Endothelial cell of umbilical vein (primary cell): ENCODE measurements at places on chromosomes 12 and 14. TPM values are rescaled to one million over a fixed set of nuclear protein-coding genes. Genes with fewer than 3 reads are reported as not detected.

KCNJ8 gene
- not detected in 2 replicates for total RNA-seq

TDRD9 gene
- 0.83 and 1.4 TPM in 2 replicates for total RNA-seq

GPX2 gene
- not detected in 2 replicates for total RNA-seq

LGMN gene
- 56.7 and 62.6 TPM in 2 replicates for total RNA-seq

KLHDC1 gene
- total RNA-seq = 1.2 and 1.6 TPM in 2 replicates

AQP6 gene
- not detected in 2 replicates for total RNA-seq

GPRC5A gene
- total RNA-seq = 17.6 and 22.7 TPM in 2 replicates

HOXC12 gene
- total RNA-seq = not detected in 2 replicates

- no peaks in the 10 kb centered on the region for H3K4me1 ChIP-seq
- no peaks in the 10 kb centered on the region for H3K36me3 ChIP-seq
- no peak for DNase-seq
- no peak overlapping the region for H3K27ac ChIP-seq
- no peaks in the 10 kb centered on the region for H3K27me3 ChIP-seq
These were observed 124.0 kb downstream of the BICD1 start for GRCh38 chr12:32230613-32230993.

GRCh38 chr12:52238207-52238840, 5.3 kb downstream of the KRT7 start:
- peaks cover 13% of the 10 kb centered on the region for H3K4me1 ChIP-seq
- no peaks in the 10 kb centered on the region for H3K27me3 ChIP-seq
- no peaks in the 10 kb centered on the region for H3K36me3 ChIP-seq
- H3K4me3 ChIP-seq = no peak overlapping the region
- no peak for DNase-seq

GRCh38 chr12:116093915-116094314, 183.6 kb downstream of the MED13L start:
- no peak overlapping the region for H3K27ac ChIP-seq
- no peaks in the 10 kb centered on the region for H3K36me3 ChIP-seq
- H3K27me3 ChIP-seq = no peaks in the 10 kb centered on the region
- H3K4me1 ChIP-seq = no peaks in the 10 kb centered on the region

GRCh38 chr12:94916663-94917062, 86.8 kb downstream of the NDUFA12 start:
- H3K36me3 ChIP-seq = no peaks in the 10 kb centered on the region
- peaks cover 1% of the 10 kb centered on the region for H3K27me3 ChIP-seq
- no peak overlapping the region for H3K27ac ChIP-seq

- H3K4me3 ChIP-seq = no peak overlapping the region
- H3K27ac ChIP-seq = no peak overlapping the region
- no peaks in the 10 kb centered on the region for H3K4me1 ChIP-seq
- no peaks in the 10 kb centered on the region for H3K36me3 ChIP-seq
These were observed 100.6 kb upstream of the GRIP1 start for GRCh38 chr12:66779466-66779865.

- no peaks in the 10 kb centered on the region for H3K36me3 ChIP-seq
- H3K4me3 ChIP-seq = no peak overlapping the region
- H3K27me3 ChIP-seq = no peaks in the 10 kb centered on the region
- no peaks in the 10 kb centered on the region for H3K4me1 ChIP-seq
These were observed 96.2 kb upstream of the PTPRB start for GRCh38 chr12:70733385-70733784.

DNA sequence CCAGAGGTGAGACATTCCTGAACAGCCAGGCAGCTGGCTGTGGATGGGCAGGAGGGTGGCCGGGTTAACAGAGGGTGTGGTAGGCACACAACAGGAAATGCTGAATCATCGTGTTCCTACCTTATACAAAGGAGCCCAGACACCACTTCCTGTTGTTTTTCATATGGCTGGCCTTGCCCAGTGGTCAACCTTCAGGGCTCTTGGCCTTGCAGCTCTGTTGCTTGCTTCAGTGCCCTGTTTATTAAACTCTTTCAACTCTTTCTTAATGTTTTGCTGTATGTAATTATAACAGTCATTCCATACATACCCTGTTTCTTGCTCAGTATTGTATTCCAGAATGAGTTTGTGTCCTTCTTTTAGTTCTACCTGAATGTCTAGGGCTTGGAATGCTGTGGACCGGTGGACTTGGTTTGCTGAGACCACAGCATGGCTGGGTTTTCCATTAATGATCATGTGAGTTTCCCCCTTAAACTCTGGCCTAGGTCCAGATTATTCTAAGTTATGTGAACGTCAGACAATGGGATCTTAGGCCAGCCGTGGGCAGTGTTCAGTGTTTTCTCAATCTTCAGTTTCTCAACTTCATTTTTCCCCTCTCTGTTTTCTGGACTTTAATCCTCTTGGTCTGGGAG, 11.9 kb downstream of the CFAP54 start:
- peak; percentile 94 for DNase-seq
- H3K27ac ChIP-seq = peak overlapping the region; percentile 99
- H3K36me3 ChIP-seq = no peaks in the 10 kb centered on the region

DNA sequence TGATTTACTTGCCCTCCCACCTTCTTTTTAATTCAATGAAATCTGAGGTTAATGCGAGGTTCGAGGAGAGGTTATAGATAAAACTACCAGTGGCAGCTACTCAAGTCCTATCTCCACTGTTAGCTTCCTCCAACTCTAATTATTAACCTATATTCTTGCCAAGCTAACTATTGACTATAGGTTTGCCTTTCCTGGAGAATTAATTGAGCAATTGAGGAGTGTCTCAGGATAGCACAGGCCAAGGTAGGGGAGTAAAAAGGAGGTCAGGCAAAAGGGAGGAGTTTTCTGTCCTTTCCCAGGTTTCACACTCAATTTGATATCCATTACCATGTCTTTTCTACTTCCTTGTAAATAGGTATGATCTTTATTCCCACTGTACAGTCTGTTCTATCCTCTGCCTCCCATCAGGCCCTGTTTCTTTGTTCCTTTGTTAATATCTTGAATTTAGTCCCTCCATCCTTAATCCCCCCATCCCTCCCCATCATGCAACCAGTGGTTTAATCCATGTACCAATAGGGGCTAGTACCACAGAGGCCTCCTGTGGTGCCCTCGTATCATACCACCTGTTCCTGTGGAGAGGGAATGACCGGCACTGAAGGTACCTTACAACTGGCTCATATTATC, 3.7 kb upstream of the SUOX start:
- no peak overlapping the region for H3K4me3 ChIP-seq
- H3K36me3 ChIP-seq = peaks cover 20% of the 10 kb centered on the region
- H3K4me1 ChIP-seq = peaks cover 10% of the 10 kb centered on the region

DNA sequence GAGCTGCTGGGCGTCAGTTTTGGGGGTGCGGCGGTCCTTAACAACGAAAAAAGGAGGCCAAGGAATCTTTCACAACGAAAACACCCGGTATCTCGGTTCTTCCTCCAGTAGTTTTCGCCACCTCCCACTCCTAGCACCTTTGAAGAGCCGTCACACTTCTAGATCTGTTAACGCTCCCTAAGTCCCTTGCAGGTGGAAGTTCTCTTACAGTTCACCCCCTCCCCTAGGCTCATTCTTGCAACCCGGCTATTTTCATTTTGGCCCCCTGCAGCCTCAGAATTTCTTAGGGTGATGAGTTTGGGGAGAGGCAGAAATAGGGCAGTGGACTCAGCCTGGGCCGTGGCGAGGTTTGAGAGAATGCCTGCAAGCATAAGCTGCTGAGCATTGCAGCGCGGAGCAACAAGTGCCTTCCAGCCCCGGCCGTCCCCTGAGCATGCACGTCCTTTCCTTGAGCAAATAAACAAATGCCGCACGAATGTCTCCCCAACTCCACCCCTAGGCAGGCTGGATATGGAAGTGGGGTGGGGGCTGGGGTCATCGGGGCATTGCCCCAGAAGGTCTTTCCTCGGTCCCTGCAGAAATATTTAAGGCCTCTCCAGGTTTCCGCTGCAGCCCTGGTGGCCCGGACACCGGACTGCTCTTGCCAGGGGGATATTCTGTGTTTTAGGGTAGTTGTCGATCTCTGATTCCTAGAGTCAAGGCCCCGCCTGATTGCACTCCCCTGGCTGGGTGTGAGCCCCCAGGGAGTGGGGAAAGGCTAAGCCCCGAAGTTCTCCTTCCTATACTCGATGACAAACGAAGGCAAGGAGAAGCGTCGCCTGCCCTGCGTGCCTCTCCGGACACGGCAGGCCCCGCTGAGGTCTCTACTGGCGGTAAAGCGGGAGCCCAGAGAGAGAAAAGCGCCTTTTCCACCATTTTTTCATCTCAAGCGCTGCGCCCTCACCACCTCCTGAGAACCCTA, 1.6 kb downstream of the RFX4 start:
- no peak overlapping the region for H3K4me3 ChIP-seq
- no peaks in the 10 kb centered on the region for H3K4me1 ChIP-seq
- peaks cover 93% of the 10 kb centered on the region for H3K27me3 ChIP-seq
- DNase-seq = no peak
- H3K27ac ChIP-seq = no peak overlapping the region

DNA sequence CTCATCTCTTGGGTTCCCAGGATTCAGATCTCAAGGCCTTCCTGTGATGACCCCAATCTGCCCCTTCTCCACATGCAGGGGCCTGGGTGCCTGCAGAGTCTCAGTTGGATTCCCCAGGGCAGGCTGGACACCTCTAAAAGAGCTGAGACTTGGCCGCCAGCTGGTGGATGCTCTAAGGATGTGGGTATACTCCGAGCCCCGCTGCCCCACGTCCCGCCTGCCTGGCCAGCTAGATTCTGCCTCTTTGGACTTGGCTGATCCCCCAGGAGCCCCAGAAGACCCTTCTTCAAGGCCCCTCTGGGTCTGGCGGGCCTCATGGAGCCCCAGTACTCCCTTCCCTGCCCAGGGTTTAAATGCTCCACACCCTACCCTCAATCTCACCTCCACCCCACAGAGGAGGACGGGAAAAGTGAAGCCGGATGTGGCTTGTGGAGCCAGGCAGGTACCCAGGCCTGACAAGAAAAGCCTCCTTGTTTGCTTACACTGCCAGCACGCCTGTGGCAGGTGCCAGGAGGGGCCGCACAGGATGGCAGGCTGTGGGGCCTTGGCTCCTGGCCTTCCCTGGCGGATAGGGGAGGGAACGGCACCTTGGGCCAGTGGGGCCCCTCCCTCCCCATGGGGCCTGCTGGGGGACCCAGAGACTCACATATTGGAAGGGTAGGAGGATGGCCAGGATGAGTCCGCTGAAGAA, 15.1 kb downstream of the FAIM2 start:
- H3K27ac ChIP-seq = no peak overlapping the region
- no peaks in the 10 kb centered on the region for H3K4me1 ChIP-seq
- DNase-seq = no peak
- H3K27me3 ChIP-seq = peaks cover 17% of the 10 kb centered on the region
- no peaks in the 10 kb centered on the region for H3K36me3 ChIP-seq
- H3K4me3 ChIP-seq = no peak overlapping the region

DNA sequence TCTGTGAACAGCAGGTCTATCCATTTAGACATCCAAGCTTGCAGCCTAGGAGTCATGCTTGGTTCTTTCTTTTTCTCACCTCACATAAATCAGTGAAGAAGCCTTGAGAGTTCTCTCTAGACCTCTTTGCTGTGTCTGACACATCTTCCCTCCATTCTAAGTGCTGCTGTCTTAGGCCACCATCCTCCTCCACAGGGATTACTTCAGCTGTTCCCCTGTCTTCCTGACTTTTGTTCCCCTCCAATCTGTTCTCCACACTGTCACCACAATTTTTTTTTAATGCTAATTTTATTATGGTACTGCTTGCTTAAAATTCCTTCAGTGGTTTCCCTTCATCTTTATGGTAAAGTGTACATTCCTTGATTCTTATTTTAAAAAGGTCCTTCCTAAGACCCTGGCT, 71.8 kb downstream of the DERA start:
- no peak overlapping the region for H3K4me3 ChIP-seq
- H3K4me1 ChIP-seq = peaks cover 33% of the 10 kb centered on the region
- H3K36me3 ChIP-seq = no peaks in the 10 kb centered on the region
- H3K27me3 ChIP-seq = no peaks in the 10 kb centered on the region
- DNase-seq = no peak
- no peak overlapping the region for H3K27ac ChIP-seq

DNA sequence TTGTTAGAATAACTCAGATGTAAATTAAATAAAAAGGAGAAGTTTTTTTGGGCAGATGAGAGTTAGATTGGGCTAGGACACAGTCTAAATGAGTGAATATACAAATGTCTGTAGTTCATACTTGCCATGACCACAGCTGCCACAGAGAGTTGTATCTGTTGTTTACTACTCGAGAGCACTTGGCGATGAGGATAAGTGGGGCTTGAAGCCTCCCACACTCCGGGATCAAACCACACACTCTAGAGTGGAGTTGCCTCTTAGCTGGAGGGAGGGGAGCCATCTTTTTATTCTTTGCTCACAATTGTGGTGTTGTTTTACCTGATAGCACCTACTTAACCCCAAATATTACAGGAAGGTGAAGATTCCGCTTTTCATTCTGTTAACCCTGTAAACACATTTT, 27.5 kb downstream of the BEST3 start:
- no peak for DNase-seq
- H3K27me3 ChIP-seq = no peaks in the 10 kb centered on the region
- H3K4me1 ChIP-seq = no peaks in the 10 kb centered on the region
- H3K27ac ChIP-seq = no peak overlapping the region

- no peaks in the 10 kb centered on the region for H3K27me3 ChIP-seq
- no peaks in the 10 kb centered on the region for H3K4me1 ChIP-seq
- H3K4me3 ChIP-seq = no peak overlapping the region
- no peaks in the 10 kb centered on the region for H3K36me3 ChIP-seq
- DNase-seq = no peak
- no peak overlapping the region for H3K27ac ChIP-seq
These were observed 62.0 kb downstream of the TMEM121 start for GRCh38 chr14:105588236-105588860.

DNA sequence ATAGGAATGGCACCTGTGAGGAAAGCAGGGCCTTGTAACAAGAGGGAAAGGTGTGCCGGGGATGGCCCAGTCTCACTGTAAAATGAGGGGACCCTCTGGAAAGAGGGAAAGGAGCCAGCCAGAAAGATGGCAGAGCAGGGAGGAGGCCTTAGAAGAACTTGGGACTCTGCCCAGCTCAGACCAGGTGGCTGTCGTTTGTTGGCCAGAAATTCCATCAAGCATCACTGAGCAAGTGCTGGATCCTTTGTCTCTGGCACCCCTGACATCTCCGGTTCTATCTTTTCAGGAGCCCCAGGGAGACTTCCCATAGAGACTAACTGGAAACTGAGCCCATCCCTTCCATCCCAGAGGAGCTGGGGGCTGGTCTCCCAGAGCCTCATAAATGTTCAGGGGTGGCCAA, 43.3 kb downstream of the DEGS2 start:
- no peak overlapping the region for H3K4me3 ChIP-seq
- no peak overlapping the region for H3K27ac ChIP-seq
- no peaks in the 10 kb centered on the region for H3K27me3 ChIP-seq
- no peaks in the 10 kb centered on the region for H3K4me1 ChIP-seq
- DNase-seq = no peak

DNA sequence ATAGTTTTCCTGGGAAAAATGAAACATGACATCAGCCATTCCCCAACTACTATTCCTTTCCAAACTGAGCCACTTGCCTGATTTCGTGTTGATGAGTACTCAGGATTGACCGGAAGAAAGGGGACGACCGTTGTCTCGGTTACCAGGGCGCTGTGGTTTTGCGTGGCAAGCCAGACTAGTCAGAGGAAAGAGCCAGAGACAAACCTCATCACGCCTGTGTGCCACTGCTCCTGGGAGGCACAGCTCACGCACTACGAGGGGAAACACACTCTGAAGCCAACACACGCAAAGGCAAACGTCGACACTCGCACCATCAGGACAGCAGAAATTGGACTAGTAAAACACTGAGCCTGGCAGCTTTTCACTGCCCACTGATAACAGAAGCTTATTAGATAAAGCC, 35.0 kb downstream of the GIT2 start:
- no peak overlapping the region for H3K4me3 ChIP-seq
- no peak overlapping the region for H3K27ac ChIP-seq
- no peak for DNase-seq
- H3K4me1 ChIP-seq = peaks cover 16% of the 10 kb centered on the region
- H3K27me3 ChIP-seq = no peaks in the 10 kb centered on the region

- H3K27me3 ChIP-seq = no peaks in the 10 kb centered on the region
- H3K4me1 ChIP-seq = no peaks in the 10 kb centered on the region
- H3K27ac ChIP-seq = no peak overlapping the region
- H3K4me3 ChIP-seq = no peak overlapping the region
These were observed 174.3 kb downstream of the ANO2 start for GRCh38 chr12:5770727-5771126.
